ENCODE measurements at places on chromosomes 2 and 18.

DNA sequence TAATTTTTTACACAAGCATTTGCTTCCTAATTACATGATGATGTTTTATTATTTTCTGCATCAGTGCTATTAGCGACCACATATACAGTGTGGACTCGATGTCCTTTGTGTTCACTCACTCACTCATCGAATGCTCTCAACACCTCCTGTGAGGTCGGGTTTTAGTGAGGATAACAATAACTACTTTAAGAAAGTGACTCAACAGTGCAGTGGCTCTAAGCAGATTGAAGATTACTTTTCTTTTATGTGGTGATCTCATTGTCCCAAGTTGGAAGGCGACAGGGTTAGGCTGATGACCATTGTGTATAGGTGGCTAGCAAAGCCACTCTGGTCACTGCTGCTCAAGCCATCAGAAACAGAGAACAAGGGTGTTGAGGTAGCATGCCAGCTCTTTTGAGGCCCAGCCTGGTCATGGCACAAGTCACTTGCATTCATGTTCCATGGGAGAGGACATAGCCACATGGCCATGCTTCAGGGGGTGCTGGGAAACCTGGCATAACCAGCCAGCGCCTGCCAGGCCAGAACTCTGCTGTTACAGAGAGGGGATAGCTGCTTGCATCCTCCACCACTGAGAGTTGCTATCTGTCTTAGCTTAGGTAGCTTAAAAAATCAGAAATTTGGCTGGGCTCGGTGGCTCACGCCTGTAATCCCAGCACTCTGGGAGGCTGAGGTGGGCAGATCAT lies 60.4 kb downstream of the PDCL3 start:
- no peak for DNase-seq

DNA sequence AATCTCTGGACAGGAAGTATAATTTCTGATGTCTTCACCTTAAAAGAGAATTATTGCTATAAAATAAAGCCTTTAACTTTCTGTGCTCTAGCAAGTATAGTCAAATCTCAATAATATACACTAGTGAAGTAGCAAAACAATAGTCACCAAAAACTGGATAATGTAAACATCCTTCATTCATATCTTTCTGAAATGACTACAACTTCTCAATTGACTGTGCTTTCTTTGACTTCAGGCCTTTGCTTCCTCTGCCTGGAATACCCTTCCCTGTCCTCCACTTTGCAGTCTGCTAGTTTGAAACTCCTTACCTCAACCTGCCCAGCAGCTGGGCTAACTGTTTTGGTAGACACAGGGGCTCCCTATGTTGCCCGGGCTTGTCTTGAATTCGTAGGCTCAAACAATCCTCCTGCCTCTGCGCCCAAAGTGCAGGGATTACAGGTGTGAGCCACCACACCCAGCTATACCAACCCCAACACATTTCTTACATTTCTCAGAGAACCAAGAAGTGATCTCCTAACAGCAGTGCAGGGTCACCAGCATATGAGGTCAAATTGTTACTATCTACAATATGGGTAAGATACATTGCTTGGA lies 6.6 kb upstream of the PCBP1 start:
- no peak for DNase-seq

DNA sequence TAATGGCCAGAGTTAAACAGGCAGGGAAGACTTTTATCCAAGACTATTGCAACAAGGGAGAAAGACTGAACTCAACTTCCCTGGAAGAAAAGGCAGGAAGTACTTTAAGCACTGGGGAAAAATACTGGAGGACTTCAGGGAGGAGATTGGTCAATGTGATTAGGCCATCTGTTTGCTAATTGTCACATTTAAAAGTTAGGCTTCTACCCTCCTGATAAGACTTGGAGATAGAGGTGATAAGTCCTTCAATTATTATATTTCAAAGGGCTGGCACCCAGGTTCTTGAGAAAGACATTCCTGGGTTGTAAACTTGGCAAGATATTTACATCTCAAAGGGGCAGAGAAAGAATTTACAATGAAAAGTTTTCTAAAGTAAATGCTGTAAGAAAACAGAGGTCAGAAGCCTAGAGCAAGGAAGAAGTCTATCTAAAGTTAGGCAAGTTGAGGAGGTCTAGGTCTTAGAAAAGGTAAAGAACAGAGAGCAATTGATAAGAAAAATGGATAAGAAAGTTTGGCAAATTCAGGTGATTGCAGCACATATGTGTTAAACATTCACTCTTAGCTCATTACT lies 48.4 kb downstream of the DTNA start:
- no peak for DNase-seq

DNA sequence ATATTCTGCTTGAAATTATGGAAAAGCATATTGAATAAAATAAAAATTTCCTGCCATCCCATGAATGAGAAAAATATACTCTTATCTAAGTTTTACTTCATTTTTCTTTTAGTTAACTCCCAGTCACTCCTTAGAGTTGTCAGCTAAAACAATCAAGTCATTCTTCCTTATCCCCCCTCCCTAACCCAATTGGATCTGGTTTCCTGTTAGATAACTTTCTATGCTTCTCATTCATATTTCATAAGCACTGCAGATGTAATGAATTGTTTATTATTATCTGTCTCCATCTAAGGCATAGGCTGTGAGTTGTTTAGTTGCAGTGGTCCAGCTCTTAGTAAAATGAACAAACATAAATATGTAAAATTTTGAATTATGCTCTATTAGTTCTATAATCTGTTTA lies 244.0 kb upstream of the GCFC2 start:
- no peak for DNase-seq

DNA sequence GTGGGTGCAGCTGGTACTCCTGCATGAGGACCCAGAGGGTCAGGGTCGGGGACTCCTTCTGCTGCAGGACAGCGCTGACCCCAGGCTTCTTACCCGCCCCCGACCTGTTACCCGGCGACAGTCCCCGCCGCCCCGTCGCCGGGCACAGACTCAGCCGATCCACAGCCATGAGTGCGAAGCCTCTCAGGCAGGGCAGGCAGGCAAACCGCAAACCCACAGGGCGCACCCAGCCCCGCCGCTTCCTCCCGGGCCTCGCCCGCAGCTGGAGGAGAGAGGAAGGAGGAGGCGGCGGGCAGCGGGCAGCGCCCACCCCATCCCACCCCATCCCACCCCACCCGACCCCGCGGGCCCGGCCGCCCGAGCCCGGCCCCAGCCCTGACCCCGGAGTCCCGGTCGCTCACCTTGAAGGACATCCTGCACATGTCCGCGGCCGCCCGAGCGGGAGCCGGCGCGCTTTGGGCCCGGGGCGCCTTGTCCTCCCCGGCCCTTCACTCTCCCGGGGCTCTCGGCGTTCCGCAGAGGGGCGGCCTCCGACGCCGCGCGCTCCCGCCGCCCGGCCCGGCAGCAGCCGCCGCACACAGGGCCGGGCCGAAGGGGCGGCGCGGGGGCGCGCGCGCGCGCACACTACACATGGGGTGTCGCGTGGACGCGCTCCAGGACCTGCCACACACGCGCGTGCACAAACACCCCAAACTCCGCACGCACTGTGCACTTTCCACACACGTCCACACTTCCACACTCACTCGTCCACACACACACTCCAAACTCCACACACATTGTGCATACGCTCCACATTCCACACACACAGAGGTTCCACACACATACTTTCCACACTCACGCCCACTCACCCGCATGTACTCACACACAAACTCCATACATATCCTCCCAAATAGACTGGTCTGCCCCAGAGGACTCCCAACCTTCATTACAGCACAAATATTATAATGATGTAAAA lies at the start of gene ANKRD29:
ANKRD29 (minus strand) TSS at position 603 of the 955 bp plus-strand sequence; CDS start at position 422, 181 bp downstream.
- peak; percentile 62 for DNase-seq

DNA sequence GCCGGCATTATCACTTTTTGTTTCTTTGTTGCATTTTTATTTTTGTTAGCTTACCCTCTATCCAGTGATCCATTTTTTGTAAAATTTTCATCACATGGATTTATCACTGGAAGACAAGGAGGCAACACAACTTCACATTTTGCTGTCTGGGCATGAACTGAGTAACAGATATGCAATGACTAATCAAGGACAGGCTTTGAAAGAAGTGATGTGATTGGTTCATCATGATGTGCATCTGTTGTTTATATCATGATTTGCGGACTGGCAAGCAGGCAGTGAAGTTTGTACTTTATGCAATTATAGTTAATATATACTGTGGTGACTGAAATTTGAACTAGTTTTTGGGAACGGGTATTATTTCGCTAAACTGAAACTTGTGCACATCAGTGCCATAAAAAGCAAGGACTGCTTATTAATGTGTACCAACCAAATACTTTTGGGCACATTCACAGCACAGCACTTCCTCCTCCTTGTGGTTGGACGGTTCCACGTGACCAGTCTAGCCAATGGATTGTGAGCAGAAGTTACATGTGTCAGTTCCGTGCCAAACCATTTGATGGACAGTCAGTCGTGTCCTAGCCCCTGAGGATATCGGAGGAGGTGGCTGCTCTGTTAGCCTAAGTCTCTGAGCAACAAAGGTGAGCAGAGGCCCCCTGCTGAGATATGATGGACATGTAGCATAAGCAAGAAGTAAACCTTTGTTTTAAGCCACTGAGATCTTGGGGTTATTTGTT lies 201.4 kb upstream of the SIX2 start:
- DNase-seq: no peak

- DNase-seq: no peak
Observed at GRCh38 chr2:173571021-173571821, 216.5 kb downstream of the CDCA7 start.

GRCh38 chr2:239626961-239627592 lies 226.3 kb upstream of the HDAC4 start:
- DNase-seq: no peak

DNA sequence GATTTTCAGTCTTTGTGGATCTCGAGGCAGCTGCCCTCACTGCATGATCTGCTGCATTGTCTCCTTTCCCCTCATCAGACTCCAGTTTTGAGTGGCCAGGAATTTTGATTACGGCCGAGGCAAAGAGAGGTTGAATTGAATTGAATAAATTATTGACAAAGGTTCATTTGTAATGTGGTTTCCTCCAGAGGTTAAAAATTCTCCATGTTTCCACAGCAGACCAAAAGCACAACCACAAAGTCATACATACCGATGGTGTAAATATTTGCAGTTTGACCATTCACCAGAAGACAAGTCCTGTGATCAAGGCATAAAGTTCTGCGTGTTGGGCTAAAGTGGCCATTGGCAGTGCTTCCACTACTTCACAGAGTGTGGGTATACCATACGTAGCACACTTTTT lies 343.8 kb upstream of the MYT1L start:
- no peak for DNase-seq

- DNase-seq: no peak
Observed at GRCh38 chr2:21763501-21763900, 639.7 kb downstream of the TDRD15 start.

GRCh38 chr2:197668296-197668695 lies 7.1 kb downstream of the RFTN2 start:
- DNase-seq: no peak

- no peak for DNase-seq
Observed at GRCh38 chr2:178513876-178514275, 33.6 kb downstream of the PLEKHA3 start.

- DNase-seq: no peak
Observed at GRCh38 chr18:57416542-57416941, 18.6 kb upstream of the ONECUT2 start.

- no peak for DNase-seq
Observed at GRCh38 chr2:21422050-21422449, 298.3 kb downstream of the TDRD15 start.

DNA sequence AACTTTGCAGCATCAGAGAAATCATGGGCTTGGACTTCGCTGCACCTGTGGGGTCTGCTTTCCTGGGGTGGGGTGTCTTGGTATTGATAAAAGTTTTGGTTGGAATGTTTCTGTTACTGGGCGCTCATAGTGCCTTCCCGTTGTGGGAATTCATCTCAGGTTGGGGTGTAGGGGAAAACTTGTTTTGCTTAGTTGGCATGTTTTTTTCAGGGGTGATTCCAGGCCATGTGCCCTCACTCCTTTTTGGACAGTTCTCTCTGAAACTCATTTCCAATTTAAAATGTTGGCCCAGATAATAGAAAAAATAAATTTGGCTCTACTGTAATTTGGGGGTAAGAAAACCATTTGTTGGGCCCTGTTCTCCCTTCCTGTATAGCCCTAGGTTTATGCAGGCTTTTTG lies 1.5 kb downstream of the LTBP1 start:
- no peak for DNase-seq

Data from CD4-positive, alpha-beta T cell treated with Interleukin-17A for 1 hour (primary cell).